Activated CD4-positive, alpha-beta T cell treated with anti-CD3 and anti-CD28 coated beads for 4 hours (primary cell): ENCODE measurements at places on chromosomes 11 and 22.

DNA sequence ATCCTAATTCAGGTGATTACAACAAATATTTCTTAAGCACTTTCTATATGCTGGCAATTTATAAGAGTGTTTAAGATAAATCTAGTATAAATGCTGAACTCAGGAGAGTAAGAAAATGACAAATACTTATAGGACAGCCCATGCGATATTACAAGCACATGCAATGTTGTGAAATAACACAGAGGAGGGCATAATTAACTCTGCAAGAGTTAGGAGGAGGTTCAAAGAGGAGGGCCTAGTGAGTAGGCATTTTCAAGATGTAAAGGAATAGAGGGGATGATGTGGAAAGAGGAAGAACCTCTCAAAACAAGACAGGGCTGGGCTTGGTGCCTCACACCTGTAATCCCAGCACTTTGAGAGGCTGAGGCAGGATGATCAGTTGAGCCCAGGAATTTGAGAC lies 37.1 kb upstream of the IL17RA start:
- no peak for DNase-seq

- DNase-seq: no peak
Observed at GRCh38 chr22:28348613-28349609, 330.7 kb downstream of the TTC28 start.

DNA sequence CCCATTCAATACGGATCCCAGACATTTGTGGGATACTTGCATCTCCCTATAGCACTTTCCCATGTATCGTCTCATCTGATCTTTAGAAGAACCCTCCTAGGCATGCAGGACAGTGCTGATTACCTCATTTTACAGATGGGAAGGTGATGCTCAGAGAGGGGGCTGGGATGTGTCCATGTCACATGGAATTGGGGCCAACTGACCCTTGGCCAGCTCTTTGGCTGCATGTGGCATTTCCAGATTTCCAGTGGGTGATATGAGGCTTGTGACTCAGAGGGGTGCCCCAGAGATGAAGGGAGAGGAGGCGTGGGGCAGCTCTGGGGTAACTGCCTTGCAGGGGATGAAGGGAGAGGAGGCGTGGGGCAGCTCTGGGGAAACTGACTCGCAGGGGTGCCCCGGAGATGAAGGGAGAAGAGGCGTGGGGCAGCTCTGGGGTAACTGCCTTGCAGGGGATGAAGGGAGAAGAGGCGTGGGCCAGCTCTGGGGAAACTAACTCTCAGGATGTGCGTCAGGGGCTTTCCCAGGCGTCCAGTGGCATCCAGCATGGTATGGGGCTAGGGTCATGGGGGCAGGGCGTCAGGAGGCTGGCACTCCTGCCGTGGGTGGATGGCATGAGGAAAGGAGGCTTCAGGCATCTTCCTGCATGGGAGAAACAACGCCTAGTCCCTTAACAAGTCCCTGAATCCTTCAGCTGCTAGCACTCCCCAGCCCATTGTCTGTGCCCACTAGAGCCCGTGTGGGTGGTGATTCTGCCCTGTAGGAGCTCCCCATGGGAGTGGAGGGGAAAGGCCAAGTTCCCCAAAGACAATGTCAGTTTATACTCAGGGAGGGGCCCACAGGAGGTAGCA lies 11.9 kb upstream of the CERK start:
- no peak for DNase-seq

DNA sequence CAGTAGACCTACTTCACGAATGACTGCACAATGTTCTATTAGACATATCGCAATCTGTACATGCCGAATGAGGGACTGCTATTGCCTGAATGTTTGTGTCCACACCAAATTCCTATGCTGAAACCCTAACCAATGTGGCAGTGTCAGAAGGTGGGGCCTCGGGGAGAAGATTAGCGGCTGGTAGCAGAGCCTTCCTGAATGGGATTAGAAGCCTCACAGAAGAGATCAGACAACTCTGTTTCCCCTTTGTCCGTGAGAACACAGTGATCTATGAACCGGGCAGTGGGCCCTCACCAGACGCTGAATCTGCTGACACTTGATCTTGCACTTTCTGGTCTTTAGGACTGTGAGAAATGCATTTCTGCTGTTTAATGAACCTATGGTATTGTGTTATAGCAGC lies 33.1 kb downstream of the LRFN4 start:
- DNase-seq: no peak

DNA sequence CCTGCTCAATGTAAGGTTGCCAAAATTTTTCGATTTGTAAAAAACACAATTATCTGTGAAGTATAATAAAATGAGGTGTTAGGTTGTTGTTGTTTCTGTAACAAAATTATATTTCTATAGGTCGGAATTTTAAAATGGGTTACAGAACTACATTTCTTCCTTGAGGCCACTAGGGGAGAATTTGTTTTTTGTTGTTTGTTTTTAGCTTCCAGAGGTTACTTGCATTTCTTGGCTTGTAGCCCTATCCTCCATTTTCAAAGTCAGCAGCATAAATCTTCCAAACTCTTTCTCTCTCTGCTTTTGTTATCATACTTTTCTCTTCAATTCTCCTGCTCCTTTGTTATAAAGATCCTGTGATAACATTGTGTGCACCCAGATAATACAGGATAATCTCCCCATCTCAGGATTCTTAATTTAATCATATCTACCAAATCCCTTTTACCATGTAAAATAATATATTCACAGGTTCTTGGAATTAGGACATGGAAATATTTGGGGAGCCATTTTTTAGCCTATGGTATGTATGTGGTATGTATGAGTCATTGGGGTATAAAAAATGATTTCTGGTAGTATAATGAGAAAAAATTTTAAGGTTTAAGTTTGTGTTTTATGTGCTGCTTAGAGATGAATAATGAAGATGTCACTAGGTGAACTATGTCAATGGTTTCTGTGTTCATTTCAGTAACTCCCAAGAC lies 9.4 kb upstream of the PATL1 start:
- DNase-seq: no peak

DNA sequence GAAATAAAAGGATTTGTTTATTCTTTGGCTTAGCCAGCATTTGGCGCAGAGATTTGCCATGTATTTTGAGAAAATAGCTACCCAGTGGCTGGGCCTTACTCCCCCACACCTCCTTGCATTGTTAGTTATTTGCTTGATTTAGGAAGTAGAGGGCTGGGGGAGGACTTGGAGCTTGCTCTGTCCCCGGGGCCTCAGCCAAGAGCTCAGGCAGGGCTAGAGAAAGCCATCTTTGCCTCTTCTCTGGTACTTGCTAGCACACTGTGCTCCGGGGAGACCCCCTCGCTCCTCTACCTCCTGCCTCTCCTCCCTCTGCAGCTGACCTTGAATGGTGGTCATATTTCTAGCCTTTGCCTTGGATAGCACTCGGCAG lies 93.0 kb downstream of the SCN3B start:
- DNase-seq: no peak

DNA sequence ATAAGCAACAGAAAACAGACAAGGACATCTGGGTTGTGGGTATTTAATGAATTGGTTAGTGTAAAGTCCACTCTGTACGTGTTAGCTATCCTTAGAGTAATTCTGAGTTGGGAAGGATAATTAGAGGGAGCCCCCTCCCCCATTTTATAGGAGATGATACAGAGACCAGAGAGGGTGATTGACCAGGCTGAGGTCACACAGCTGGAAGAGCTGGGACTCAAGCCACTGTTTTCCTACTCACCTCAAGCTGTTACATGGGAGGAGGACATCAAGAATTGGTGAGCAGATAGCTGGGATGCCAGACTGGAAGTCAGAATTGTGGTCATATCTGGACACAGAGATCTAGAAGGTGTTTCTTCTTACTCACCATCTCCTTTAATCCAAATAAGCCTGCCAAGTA lies 8.7 kb upstream of the NPTXR start:
- DNase-seq: no peak

GRCh38 chr11:31060880-31061279 lies 308.7 kb downstream of the DCDC1 start:
- DNase-seq: no peak

DNA sequence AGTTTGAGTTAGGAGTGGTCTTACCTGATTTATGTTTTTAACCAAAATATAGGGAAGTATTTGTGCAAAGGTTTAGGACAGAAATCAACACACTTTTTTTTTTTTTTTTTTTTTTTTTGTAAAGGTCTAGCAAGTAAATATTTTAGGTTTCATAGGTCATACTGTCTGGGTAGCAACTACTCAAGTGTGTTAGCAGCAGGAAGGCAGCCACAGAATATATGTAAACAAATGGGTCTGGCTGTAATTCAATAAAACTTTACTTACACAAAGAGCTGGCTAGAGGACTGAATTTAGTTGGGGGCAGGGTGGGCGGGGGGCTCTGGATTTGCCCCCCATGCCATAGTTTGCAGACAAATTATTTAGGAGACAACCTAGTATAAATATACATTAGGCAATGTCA lies 510.4 kb downstream of the NELL1 start:
- no peak for DNase-seq

DNA sequence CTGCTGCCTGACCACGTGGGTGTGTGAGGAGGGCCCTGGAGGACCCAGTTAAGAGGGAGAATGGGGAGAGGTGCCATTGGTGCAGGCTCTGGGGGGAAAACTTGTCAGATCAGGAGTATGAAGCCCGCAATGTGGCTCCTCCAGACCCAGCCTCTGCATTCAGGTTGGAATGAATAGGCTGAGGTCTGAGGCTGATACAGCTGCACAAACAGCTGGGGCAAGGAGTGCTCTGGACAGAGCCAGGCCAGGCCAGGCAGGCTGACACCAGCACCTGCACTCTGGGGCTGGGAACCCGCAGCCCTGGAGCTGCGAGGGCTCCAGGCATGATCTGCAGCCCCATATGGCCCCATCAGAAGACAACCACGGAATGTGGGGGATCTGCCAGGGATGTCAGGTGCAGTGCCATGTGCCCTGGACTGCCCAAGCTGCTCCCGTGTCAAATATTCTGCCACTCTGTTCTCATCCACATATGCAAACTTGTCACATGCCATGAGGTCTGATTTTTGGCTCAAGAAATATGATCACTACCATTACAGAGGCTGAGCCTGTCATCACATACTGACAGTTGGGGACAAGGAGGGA lies 27.2 kb upstream of the KCNJ11 start:
- no peak for DNase-seq

GRCh38 chr11:78208257-78209165 lies 19.8 kb downstream of the USP35 start:
- DNase-seq: no peak

DNA sequence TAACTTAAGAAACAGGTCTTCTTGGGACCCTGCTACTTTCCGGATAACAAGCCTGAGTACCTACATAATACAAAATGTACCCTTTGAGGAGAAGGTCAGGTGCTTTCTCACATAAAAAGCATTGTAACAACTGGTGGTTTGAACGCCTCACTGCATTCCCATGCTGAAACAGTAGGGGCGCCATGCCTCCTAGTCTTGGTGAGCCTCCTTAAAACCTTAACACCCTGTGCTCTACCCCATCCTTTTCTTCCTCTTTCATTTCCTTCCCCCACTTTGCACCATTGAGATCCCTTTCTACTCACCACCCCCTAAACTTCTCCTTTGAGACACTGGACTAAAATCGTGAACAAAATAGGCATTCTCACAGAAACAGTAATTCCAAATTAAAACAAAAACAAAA lies 729.3 kb downstream of the NTM start:
- DNase-seq: no peak

DNA sequence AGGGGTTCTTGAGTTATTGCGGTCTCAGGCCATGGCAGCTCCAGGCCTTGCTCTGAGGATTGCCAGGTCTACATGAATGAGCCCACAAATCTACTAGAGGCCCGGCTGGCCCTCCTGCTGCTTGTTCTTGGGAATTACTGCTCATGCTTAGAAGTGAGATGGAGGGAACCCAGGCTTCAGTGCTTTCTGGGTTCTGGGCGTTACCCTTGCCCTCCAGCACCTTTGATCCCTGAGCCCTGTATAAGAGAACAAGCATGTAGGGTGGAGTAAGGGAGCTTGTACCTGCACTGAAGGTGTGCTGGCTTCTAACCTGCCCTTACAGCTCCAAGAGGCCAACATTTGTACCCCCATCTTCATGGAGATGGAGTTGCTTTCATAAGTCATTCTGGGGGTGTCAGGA lies 4.0 kb downstream of the NAA40 start:
- DNase-seq: no peak

GRCh38 chr11:75996523-75997442 lies 181.8 kb downstream of the UVRAG start:
- DNase-seq: no peak
